NCI-H345 (cell line): ENCODE measurements at places on chromosomes 7 and 10.

DNA sequence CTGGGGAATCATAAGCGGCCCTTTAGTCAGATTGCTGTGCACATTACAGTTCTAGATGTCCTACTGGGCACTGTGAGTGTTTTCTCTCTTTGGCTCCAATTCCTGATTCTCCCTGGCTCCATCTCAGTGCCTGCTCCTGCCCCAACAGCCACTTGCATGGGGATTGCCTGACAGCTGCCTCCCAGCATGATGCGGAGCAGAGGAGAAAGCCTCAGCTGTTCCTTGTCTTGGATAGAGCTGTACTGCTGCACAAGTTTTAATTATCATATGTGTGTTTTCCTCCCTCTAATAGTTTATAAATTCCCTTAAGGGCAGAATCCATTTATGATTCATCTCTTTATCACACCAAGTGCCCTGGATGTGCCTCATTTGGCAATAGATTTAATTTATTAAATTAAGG is 285.8 kb upstream of the COBL start:
- DNase-seq = no peak

DNA sequence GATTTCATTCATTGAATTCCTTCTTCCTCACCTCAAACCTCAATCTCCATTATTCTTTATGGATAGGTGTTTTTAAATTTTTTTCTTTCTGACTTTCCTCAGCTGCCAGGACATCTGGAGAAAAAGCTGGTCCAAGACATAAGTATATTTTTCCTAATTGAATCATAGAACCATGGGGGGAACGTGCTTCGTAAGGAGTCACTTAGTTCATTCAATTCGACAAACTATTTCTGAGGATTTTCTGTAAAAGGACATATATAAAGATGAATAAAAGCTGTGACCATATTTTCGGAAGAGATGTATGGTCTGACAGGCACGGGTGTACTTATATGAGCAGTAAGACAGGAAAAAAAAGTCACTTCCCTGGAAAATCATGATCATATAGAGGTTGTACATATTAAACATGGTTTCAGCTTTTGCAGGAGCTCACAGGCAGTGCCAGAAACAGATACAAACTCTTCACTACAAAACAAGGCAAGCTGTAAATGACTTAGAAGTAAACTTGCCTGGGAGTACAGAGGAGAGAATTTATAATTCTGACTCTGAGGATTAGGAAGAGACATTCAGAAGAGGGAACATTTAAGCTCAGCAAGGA is 88.2 kb upstream of the EGR2 start:
- no peak for DNase-seq

DNA sequence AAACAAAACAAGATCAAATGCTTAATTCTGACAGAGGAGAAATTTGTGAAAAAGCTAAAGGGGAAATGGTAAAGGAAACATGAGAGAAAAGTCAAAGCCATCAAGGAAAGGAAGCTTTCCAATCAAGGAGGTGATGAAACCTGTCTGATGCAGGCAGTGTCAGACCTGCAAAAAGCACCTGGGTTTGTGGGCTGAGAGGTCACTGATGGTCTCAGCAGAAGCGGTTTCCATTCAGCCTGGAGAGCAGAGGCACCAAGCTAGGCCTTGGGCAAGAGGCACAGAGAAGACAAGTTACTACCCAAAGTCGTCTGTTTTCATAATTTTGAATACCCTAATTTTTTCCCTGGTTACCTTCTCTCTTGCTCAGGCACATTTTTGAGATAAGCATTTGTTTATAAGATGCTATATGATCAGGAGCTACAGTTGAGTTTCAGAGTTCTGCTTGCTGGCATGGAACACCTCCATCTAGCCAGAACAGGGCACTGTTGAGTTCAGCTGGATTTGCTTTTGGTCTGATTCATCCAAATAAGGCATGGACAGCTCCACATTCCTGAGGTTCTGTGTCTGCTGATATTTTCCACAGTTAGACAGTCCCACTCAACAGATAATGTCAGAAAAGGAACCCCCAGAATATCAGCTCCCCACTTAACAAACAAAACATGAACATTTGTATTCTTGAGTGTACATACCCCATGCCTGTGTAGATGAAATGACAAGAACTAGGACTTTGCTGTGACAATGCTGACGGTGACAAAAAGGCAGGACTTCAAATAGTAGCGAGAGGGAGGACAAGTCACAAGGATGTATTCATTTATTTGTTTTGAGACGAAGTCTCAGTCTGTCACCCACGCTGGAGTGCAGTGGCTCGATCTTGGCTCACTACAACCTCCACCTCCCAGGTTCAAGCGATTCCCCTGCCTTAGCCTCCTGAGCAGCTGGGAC is 4.9 kb upstream of the PPIA start:
- DNase-seq = no peak

DNA sequence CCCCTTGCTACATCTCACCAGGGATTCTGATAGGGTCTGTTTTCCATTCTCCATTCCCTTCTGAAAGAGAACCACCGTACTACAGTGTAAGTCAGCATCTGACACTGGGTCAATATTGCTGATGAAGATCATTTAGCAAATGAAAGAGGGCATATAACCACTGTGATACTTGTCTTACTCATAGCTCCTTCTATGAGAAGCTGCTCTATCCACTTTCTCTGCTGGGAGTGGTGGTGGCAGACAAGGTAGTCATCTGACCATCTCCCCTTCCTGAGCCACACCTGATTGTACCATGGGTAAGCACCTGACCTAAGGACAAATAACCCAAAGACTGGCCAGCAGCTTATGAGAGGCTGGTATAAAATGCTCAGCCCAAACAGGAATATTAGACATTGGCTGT is 220.4 kb downstream of the DOCK4 start:
- DNase-seq = no peak

- no peak for DNase-seq
Observed at GRCh38 chr7:889391-889790, 13.0 kb downstream of the GET4 start.

DNA sequence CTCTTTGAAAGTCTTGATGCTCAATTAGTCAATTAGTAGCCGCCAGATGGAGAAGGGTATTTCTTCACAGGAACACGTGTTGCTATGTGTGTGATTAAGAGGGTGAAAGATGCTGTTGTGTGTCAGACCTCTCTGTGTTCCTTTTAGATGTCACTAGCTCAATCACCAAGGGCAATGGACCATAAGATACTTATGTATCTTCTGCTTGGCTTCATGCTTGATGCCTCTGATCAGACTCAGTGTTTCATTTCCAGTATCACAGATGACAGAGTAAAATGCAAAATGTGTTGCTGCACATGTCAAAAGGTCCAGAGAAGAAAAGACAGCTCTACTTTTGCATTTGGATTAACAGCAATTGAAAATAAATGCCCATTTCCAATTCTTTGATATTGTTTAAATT is 865.9 kb downstream of the CNTNAP2 start:
- no peak for DNase-seq

- DNase-seq = peak; percentile 58
Observed at GRCh38 chr10:30687698-30688213, 58.2 kb upstream of the LYZL2 start.

GRCh38 chr10:113099431-113100183 is 149.6 kb downstream of the TCF7L2 start:
- peak; percentile 52 for DNase-seq

DNA sequence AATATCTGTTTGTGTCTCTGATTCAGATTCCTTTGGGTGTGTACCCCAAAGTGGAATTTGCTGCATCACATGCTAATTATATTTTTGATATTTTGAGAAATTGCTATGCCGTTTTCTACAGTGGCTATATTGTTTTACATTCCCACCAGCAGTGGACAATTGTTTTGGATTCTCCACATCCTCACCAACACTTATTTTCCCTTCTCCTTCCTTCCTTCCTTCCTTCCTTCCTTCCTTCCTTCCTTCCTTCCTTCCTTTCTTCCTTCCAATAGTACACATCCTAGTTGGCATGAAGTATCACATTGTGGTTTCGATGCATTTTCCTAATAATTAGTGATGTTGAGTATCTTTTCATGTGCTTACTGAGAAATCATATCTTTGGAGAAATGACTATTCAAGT is 535.5 kb downstream of the SH2D4B start:
- DNase-seq = no peak

DNA sequence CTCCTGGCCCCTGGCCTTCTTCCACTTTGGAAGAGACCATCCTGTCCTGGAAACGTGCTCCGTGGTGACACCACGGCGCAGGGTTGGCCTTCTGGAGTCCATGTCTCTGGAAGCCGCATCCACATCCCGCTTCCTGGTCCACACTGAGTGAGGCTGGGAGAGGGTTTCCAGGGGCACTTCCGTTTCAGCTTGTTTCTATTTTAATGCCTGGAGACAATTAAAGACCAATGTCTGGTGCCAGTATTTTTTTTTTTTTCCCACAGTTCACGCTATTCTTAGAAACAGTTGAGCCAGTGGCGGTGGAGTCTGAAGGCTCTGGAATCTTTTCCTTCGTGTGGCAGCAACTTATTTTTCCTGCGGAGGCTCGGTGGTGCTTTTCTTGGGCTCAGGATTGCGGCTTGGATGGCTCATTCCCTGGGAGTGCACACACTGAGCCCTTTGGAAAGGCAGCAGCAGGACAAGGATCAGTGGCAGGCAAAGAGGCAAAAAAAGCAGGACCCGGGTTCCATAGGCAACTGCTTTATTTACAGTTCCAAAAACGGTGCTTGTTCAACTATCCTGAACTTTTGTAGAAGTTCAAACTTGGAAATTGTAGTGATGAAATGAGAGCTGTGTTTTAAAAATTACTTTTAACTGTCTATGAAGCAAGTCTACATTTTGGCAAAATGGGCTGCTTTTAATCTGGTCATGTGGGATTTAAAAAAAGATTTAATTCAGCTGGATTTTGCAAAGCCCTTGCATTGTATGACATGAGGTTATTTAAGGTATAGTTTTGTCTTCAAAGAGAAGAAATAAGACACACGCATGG is 202.8 kb downstream of the BAMBI start:
- DNase-seq = no peak

DNA sequence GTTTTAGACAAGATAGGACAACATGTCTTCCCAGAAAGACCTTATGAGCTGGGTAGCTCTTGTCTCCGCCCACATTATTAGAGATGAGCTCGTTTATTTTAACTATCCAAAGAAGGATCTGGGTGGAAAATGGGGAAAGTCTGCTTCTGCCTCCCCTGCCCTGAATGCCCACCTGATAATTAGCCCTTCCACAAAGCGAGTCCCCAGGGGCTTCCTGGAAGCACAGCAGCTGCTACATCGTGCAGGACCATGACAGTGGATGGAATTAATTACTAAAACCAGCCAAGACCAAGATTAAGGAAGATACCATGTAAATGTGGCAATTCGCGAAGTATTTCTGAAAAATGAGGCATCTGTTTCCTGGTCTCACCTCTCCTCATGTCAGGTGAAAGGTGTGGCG is 374.4 kb downstream of the PAXIP1 start:
- no peak for DNase-seq

DNA sequence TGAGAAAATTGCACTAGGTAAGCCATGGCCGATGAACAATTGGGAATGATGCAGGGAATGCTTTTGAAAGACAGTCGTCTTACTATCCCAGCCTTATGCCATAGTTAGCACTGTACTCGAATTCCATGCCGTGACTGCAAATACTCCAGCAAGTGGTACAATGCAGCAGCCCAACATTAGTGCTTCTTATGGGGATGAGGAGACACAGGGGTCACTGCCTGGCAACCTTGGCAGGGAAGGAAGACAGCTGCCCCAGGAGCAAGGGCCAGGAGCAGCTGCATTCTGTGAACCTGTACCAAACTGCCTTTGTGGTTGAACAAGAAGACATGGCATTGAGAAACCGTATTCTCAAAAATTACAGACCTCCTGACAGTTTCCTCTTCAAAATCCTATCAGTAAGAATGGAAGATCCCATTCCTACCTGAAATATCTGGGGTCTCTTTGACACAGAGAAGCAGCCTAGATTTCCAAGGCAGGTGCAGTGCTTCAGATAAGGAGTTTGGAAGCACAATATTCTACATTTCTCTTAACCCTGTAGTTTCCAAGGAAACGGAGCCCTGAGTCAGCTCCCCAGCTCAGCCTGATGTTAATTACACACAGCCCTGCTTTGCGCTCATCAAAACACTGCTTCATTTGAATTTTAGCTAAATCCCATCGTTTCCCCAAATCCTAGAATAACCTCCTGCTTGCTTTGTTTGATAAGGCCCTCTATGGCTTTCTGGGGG is 49.0 kb upstream of the FRMD4A start:
- DNase-seq = no peak

DNA sequence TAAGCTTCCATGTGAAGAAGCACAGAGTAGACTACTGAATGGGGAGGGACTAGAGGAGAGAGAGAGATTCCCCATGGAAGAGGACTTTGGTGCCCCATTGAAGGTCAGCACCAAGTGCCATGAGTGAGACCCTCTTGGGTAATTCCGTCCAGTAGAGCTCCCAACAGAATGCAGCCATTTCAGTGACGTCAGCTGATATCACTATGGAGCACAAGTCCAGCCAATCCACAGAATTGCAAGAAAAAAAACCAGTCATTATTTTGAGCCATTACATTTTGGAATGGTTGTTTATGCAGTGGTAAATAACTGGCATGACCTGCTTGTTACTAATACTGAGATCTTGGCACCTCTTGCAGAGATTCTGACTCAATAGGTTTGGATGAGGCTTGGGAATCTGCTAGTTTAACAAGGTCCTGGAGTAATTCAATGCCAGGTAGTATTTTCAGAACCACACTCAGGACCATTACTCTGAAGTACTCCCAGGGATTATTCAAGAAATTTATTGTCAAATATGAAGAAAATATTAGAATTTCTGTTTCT is 52.6 kb upstream of the SP8 start:
- no peak for DNase-seq

- no peak for DNase-seq
Observed at GRCh38 chr10:15122477-15123030, 25.4 kb downstream of the RPP38 start.

DNA sequence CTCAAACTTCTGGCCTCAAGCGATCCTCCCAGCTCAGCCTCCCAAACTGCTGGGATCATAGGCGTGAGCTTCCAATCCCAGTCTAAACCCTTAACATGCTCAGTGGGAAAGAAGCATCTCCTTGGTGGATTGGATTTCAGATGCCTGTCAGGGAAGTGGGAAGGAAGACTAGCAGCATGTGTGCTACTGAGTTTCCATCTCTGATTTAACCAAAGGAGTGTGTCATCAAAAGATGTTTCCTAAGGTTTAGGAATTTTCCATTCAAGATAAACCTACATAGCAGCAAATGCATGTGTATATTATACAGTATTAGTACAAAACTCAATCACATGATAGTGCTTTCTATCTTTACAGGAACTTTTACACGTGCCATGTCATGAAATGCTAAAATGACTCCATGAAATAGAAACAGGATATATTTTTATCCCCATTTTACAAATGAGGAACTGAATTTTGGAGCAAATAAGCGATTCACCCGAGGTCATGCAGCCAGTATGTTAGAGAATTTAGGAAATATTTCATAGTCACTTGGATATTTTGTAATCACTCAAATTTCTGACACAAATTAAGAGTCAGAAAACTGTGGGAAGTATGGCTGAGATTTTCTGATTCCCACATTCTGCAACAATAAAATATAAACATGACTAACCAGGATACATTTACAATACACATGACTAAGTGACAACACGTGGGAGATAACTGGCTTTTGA is 11.4 kb upstream of the TMEM26 start:
- DNase-seq = no peak
